ENCODE measurements at places on chromosomes 12 and 14.
A peak's percentile ranks its signal among the peaks of the same experiment; 100 is the strongest.

- no peak for DNase-seq
Observed at GRCh38 chr12:124296916-124297351, 2.0 kb downstream of the RFLNA start.

DNA sequence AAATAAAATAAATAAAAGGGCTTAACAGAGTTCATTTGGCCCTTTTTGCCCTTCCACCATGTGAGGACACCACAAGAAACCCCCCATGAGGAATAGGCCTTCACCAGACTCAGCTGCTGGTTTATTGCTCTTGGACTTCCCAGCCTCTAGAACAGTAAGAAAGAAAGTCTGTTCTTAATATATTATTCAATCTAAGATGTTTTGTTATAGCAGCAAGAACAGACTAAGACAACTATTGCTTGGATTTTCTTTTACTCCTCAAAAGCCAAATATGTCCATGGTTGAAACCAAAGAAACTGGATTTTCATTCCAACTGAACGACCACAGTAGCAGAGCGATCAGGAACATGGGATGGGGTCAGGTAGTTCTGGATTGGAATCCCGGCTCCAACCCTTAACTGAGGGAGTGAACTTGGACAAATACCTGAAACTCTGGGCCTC lies 157.2 kb upstream of the EEA1 start:
- no peak for DNase-seq

DNA sequence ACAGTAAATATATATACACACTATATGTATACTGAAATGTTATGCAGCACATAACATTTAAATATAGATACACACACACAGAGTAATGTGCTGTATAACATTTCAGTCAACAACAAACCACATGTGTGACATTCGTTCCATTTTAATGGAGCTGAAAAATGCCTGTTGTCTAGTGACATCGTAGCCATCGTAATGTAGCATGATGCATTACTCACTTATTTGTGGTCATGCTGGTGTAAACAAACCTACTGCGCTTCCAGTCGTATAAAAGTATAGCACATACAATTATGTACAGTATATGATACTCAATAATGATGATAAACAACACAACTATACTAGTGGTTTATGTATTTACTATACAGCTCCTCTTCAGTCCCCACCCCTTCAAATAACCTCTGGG lies 119.0 kb upstream of the SLC38A4 start:
- no peak for DNase-seq

GRCh38 chr14:20455355-20456300 lies 602 bp downstream of the APEX1 start:
- peak; percentile 84 for DNase-seq

- DNase-seq = peak; percentile 29
Observed at GRCh38 chr14:106556665-106557289, 1030.4 kb downstream of the TMEM121 start.
